Uterus (tissue), 4 donors: ENCODE measurements at places on chromosomes 7 and 10. TPM values are rescaled to one million over a fixed set of nuclear protein-coding genes. Genes with fewer than 3 reads are reported as not detected.
A peak's percentile ranks its signal among the peaks of the same experiment; 100 is the strongest.

DNA sequence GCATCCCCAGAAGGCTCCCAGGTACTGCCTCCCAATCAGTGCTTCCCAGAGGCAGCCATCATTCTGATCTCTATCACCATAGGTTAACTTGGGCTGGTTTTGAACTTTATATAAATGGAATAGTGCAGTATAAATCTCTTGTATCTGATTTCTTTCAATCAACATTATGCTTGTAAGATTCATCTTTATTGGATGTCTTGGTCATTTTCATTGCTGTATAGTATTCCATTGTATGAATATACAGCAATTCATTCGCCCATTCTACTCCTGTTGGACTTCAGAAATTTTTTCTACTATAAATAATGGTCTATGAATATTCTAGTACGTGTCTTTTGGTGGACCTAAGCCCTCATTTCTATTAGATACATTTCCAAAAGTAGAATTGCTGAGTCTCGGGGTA lies 16.1 kb upstream of the OGDHL start:
- H3K27me3 ChIP-seq, result no peaks in the 10 kb centered on the region
- H3K36me3 ChIP-seq, result no peaks in the 10 kb centered on the region
- DNase-seq, result no peak
- no peak overlapping the region for H3K27ac ChIP-seq
- no peaks in the 10 kb centered on the region for H3K4me1 ChIP-seq

DNA sequence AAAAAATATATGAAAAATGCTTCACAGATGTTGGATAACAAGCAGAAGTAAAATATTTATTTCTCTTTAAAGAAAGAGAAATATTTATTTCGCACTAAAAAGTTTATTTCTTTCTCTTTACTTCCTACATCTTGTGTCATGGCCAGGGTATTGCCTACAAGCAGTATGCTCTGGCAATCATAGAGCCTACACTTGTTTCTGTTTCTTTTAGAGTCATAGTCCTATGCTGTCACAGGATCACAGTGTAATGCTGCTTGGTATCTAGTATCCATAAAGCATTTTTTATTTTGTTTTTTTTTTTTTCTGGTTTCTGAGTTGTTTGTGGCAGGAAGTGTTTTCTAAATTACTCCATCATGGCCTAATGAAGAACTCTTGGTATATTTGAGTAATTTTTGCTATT lies 116.0 kb downstream of the ATRNL1 start:
- no peak overlapping the region for H3K4me3 ChIP-seq
- H3K36me3 ChIP-seq, result no peaks in the 10 kb centered on the region
- DNase-seq, result no peak

GRCh38 chr7:71348821-71349681 lies 217.1 kb downstream of the GALNT17 start:
- peak overlapping the region; percentile 44 for H3K27ac ChIP-seq
- no peak for DNase-seq
- no peaks in the 10 kb centered on the region for H3K36me3 ChIP-seq
- H3K27me3 ChIP-seq, result no peaks in the 10 kb centered on the region
- H3K4me1 ChIP-seq, result no peaks in the 10 kb centered on the region

- no peak for DNase-seq
- H3K27me3 ChIP-seq, result no peaks in the 10 kb centered on the region
- no peaks in the 10 kb centered on the region for H3K4me1 ChIP-seq
- no peaks in the 10 kb centered on the region for H3K36me3 ChIP-seq
- H3K27ac ChIP-seq, result no peak overlapping the region
- H3K4me3 ChIP-seq, result no peak overlapping the region
Observed at GRCh38 chr10:123678376-123678775, 12.2 kb downstream of the GPR26 start.

Gene PRR15
- total RNA-seq, result not detected

DNA sequence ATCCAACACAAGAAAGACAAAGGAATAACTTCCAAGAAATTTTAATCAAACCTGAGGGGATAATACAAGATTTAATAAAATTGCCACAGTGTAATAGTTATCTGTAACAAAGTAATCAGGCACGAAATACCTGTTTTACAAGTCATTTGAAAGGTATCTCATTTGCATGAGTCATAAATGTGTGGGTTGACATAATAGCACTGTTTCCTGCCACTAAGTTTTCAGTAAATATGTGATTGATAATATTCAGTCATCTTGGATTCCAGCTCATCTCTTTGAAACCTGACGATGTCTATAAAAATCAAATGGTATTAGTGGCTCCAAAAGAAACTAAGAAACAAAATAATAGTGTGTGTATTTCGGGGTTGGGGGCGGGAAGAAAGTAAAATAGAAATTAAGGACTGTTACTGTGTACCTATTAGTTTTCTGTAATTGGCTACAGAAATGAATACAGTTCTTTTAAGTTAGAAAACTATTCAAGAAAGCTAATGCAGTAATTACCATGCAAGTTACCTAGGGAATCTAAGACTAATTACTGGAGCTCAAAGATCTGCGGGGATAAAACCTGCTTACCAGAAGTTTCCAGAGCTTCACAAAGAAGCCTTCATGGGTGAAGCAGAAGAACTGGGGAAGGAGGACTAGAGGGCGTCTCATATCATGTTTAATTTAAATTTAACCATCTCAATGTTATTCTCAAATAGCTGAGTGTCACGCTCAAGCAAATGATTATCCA lies 100.7 kb downstream of the ST8SIA6 start:
- no peak overlapping the region for H3K4me3 ChIP-seq
- H3K27ac ChIP-seq, result no peak overlapping the region
- H3K36me3 ChIP-seq, result no peaks in the 10 kb centered on the region

DNA sequence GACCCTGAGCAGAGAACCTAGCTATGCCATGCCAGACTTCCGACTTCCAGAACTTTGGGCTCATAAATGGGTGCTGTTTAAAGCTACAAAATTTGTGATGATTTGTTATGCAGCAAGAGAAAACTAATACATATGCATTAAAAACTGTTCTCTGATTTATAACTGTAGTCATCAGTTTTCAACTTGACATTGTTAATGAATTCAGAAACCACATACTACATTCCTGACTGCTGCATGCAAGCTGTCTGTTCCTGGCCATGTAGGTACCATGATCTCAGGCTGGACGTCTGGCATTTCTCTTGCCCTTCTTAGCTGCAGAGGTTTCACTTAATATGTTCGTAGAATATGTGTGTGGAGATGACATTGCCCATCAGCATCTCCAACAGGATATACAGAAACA lies 28.4 kb downstream of the MKX start:
- no peak overlapping the region for H3K27ac ChIP-seq
- no peak overlapping the region for H3K4me3 ChIP-seq
- H3K27me3 ChIP-seq, result no peaks in the 10 kb centered on the region
- no peaks in the 10 kb centered on the region for H3K4me1 ChIP-seq
